LHCN-M2 (cell line): ENCODE measurements at places on chromosomes 3 and 15.

DNA sequence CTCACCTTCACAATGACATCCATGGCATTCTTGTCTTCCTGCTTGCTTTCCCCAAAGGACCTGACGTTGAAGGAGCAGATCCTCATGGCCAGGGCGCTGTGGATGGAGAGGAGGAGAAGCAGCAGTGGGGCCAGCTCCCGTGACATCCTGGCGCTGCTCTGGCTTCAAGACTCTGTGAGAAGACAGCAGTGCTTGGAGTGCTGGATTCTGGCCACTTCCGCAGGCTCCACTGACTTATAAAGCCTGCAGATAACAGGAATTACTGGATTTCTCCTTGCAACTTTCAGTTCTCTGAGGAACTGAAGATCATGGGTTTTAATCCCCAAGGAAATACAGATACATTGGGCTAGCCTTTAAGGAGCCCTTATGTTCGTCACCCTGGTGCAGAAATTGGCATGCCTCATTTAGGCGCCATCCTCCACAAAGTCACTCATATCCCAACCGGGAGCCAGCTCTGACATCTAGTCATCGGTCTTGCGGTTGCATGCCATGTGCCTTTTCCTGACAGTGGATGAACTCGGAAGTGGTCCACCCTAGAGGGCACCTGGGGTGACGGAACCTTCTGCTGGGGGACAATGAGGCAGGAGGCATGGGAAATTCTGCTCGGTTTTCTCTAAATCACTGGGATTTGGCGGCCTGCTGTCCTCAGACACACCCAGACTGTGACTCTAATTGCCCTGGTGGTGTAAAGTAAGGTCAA is at the start of gene DNASE1L3:
Gene DNASE1L3 (minus strand): TSS at position 212 of the 700 bp plus-strand sequence. CDS start 66 bp downstream, at position 146.
- DNase-seq, result no peak

- no peak for DNase-seq
Measured at GRCh38 chr15:100174159-100174903, 167.4 kb downstream of the ADAMTS17 start.

GRCh38 chr15:28208583-28208982 is 109.5 kb upstream of the OCA2 start:
- peak; percentile 11 for DNase-seq

DNA sequence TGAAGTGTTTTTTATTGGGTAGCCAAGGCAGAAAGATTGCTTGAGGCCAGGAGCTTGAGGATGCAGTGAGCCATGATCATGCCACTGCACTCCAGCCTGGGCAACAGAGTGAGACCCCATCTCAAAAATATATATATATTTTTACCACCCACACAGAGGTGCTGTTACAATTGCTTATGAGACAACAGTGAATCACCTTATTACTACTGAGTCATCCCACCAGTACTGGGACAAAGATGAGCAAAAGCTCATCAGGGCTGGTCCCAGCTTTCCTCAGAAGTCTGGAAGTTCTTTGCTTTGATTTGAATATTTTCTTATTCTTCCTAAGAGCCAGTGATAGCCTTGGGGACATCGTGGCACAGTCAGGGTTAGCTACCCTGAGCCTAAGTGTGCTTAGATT is 207.7 kb downstream of the SOX2 start:
- no peak for DNase-seq
